ENCODE measurements at places on chromosomes 7 and 10.

GRCh38 chr10:60677531-60678129, 100.6 kb upstream of the CDK1 start:
- no peak for DNase-seq

DNA sequence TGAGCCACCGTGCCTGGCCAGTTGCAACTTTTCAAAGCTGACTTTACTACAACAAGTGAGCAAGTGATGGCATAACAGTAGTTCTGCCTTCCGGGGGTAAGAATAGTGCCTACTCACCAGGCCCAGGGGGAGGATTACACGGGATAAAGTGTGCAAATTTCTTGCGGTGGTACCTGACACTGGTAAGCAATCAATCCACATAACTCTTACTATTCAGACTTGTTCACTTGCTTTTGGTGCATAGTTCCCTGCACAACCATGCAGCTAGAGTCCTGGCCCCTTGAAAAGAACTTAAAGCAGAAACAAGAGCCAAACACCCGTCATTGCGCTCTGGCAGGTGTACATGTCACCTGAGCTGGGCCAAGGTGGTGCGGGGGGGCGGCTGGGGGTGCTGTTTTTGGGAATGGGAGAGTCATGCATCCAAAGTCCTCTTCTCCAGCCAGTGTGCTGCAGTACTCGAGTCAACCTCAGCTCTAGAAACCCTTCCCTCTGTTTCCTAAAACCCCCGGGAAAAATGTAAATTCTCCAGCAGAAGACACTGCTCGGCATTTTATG, 5.4 kb upstream of the COBL start:
- DNase-seq, result no peak

DNA sequence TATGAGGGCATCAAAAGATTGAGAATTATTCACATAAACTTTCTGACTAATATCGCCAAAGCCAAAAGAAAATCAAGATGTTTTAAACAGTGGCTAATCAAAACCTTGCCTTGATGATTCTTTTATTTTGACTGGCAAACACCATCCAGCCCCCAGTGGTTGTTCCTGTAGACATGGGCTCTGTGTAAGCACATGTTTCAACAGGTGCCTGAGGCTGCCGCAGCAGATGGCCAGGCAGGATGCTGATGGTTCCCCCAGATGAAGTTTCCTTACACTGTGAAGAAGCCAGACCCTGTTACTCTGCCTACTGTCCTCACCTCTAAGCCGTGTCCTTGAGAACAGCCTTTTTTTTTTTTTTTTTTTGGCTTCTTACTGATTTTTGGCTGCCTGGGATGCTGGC, 146.5 kb downstream of the RAB11FIP2 start:
- no peak for DNase-seq

DNA sequence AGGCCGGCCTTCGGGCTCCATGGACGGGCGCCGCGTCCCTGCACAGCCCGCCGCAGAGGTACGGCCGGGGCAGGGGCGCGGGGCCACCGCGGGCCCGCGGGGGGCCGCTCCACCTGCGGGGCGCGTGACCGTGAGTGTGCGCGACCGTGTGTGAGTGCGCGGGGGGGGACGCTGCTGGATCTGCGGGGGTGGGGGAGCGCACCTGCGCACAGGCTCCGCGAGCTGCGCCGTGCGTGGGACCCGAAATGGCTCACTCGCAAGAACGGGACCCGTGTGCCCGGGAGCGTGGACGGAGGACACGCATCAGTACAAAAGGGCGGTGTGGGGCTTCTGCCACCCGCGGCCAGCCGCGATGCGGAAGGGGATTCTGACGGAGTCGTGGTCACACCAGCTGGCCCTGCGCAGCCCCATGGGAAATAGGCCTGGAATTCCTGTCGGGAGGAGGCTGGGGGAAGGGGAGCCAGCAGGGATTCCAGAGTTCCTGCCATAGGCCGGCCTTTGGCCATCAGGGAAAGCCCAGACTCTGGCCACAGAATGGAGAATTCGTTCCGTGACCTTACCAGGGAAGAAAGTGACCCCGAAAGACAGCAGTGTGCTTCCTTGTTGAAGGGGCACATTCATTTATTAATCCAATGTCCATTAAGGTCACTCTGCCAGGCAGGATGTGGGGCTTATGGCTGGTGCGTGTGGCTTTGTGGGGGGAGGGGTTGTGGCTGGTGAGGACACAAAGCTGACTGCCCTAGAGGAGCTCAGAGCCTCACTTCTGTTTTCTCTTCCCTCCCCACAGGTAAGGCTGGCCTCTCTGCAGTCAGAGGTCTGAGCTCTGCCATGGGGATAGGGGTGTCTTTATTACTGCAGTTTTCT, 494 bp downstream of the REPIN1 start:
- peak; percentile 78 for DNase-seq

DNA sequence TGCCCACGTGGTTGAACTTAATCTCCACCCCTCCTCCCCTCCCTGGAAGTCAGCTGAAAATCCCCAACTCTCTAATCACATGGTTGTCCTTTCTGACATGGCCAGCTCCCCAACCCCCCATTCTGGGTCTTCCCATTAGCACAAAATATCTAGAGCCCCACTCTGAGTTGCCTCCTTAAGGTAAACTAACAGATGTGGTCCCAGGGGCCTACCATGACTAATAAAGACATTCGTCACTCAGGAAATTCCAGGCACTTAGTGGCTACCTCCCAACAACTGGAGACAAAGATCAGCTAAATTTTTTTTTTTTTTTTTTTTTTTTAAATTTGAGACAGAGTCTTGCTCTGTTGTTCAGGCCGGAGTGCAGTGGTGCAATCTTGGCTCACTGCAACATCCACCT, 21.1 kb downstream of the CCDC126 start:
- no peak for DNase-seq

DNA sequence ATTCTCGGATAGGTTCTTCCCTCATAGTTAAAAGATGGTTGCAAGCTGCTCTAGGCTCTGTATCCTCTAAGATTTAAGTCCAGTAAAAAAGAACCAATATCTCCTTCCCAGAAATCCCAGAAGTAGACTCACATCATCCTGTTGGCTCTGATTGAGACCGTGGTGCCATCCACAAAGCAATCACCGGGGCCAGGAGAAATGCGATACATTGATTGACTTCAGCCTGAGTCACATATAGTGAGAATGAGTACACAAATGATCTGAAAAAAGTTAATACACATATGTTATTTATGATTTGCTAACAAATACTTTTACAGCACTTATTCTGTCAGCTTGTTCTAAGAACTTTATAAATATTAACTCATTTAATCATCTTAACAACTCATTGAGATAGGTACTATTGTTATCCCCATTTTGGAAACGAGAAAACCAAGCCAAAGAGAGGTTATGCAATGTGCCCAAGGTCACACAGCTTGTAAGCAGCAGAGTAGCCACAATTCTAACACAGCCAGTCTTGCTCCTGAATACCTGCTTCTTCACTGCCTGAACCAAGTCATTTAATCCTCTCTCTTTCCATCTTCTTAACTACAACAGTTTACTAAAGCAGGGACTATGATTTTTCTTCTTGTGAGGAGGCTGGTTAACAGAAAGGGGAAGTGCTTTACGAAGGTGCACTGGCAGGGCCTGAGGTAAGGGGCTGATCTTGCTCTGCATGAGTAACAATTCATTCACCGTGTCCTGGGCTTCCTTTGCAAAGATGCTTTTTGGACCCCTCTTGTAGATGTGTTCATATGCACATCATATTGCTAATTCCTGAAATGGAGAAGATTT, 177.0 kb downstream of the REEP3 start:
- no peak for DNase-seq

DNA sequence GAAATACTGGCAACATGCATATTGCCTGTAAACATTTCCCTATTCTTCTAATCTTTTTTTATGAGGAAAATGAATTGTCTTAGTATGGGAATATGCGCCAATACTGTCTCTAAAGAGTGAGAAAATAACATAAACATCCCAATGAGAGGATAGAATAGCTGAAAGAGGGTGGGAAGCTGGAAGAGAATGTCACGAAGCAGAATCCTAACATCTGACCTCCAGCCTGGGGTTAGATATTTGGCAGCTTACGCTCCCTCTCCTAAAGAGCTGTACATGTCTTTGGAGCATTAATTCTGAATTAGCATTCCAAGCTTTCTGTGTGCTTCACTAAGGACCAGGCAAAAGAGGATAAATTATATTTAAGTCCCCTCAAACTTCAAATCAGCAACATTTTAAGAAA, 31.6 kb upstream of the SLC16A12 start:
- no peak for DNase-seq

DNA sequence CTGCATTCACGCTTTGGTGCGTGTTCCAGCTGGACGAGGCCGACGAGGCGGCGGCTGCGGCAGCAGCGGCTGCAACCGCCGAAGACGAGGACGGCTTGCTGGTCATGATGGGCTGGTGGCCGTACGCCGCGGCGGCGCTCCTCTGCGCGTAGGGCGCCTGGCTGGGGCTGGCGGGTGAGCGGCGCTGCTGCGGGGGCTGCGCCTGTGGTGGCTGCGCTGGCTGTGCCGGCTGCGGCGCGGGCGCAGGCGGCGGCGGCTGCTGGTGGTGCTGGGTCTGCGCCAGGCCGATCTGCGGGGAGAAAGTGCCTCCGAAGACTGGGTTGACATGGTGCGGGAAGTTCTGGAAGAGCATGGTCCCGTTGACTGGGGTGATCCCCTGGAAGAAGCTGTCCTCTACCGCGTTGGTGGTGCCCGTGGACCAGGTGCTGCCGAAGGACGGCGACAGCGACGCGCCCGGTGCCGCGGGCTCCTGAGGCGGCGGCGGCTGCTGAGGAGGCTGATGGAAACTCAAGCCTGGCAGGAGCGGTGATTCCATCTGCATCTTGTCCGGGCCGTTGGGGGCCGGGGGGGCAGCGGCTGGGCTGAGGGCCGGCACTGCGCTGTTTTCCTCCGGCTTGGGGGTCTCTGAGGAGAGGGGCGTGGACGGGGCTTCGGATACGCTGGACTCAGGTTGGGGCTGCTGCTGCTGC, 51.1 kb downstream of the CPEB3 start:
- peak; percentile 45 for DNase-seq

DNA sequence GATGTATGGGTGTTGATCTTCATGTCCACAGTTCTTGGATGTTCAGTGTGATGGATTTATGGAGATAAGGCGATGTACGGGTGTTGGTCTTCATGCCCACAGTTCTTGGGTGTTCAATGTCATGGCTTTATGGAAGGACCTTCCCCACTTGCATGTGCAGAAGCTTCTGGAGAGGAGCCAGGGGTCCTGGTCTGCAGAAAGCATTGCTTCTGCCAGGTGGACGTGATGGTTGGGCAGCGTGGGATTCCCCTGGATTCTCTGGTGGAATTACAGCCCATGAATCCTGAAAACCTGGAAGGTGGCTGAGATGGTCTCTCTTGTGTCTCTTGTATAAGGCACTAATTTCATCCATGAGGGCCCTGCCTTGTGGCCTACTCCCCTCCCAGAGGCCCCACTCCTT, 183.7 kb upstream of the TCERG1L start:
- DNase-seq, result no peak

- DNase-seq, result no peak
Observed at GRCh38 chr7:88328787-88329186, 22.1 kb upstream of the STEAP4 start.

- DNase-seq, result peak; percentile 62
Observed at GRCh38 chr7:77415823-77416620, at the start of gene GSAP. GSAP (minus strand) TSS chr7:77416349; CDS start chr7:77416321, 28 bp downstream.

DNA sequence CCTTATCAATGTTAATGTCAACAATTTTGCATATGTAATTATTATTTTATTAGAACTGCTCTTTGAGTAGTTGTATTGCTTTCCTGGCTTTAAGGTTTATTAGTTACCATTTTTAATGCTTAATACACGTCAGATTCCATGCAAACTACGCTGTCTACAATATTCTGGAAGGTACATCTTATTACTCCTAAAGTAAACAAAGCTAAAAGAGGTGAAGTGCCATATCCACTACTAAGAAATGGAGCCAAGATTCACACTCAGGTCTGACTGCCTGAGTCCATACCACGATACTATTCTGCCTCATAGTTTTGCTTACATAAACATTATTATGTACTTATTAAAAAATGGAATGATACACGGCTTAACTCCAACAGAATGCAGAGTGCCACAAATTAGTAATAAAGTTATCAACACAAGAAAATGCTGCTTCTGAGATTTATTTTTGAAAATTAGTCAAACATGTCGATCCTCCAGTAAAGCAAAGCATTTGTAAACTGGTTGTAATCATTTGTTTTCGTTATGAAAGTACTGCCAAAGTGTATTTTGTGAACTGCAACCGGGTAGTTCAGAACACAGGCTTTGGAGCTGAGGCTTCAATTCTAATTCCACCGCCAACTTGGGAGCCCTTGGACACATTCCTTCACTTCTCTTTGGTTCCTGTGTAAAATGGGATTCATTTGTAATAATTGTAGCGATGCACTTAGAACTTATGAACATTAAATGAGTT, 1.1 kb upstream of the DMTF1 start:
- no peak for DNase-seq

DNA sequence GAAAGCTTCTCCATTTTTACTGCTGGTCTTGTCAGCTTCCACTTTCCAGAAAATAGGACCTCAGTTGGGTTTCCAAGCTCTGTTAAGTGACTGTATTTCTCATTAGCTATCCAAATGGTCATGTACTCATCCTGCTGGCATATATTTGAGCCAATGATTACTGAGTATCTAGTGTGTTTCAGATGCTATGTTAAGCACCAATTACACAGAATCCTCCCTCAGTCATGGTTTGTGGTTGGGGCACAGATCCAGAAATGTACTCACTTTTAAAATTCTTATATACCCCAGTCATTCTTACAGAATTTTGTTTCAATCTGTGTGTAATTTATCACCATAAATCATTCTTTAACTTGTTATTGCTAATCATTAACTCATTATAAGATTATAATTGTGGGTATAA, 362.3 kb upstream of the MTPN start:
- no peak for DNase-seq

DNA sequence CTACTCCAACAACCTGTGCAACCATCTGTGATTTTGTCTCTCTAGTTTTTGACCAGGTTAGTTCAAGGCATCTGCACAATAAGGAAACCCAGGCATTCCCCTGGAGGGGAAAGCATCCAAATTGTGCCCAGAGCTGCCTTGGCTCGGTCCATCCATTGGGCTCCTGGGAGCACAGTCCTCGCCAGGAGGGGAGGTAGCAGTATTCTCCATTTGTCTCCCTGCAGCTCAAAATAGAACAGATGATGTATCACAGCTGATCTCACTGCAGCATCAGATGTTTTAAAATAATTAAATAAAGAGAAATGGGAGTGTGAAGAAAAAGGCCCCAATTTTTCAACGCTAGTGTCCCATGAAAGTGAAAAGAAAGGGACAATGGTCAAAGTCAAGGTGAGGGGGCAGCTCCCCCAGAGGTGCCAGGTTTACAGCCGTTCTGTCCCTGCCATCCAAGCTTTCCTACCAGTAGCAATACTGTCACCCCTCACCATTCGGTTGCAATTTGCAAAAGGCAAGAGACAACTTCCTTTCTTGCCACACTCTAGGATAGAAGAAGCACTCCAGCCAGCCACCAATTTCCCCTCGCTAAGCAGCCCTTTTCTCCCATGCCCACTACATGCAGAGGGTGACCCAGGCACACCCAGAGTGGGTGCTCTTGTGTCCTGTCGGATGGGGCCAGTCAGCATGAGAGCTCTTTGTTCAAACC, 43.7 kb downstream of the KCNMA1 start:
- no peak for DNase-seq
